ENCODE measurements at places on chromosomes 12 and 14. TPM values are rescaled to one million over a fixed set of nuclear protein-coding genes. Genes with fewer than 3 reads are reported as not detected.

DNA sequence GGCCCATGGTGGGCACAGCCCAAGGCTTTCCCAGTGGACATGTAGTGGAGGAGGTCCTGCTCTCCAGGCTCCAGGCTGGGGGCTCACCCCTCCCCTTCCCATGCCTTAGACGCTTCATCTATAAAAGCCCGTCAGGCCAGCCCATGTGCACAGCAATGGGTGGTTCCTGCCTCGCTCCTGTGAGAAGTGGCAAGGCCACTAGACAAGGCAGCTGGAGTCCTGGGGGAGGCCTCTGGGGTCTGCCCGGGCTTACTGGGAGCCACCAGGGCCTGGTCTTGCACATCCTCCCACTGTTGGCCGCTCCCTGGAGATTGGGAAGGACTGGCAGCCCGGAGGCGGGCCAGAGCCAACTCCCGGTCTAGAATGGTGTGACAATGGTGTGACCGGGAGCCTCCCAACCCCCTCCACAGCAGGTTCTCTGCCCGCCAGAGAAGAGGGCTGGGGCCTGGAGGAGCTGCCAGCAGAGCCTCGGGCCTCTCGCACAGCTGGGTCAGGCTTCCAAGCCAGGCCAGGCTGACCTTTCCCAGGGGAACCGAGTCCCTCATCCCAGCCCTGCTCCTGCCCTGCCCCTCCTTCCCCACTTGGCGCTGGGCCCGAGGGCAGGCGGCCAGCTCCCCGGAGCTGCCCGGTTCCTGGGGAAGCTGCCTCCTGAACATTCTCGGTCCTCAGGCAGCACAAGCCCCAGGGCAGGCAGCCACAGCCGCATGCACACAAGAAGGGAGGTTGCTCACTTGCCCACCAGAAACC lies 97.9 kb downstream of the RFLNA start:
- no peak overlapping the region for H3K4me3 ChIP-seq
- H3K4me1 ChIP-seq, result peaks cover 94% of the 10 kb centered on the region
- peak; percentile 97 for DNase-seq
- no peaks in the 10 kb centered on the region for H3K27me3 ChIP-seq
- peak overlapping the region; percentile 96 for H3K27ac ChIP-seq

GRCh38 chr12:65891987-65892481 lies 67.8 kb downstream of the HMGA2 start:
- H3K36me3 ChIP-seq, result no peaks in the 10 kb centered on the region
- H3K27me3 ChIP-seq, result no peaks in the 10 kb centered on the region
- DNase-seq, result peak; percentile 84
- peak overlapping the region; percentile 6 for H3K4me3 ChIP-seq
- H3K4me1 ChIP-seq, result peaks cover 17% of the 10 kb centered on the region

DNA sequence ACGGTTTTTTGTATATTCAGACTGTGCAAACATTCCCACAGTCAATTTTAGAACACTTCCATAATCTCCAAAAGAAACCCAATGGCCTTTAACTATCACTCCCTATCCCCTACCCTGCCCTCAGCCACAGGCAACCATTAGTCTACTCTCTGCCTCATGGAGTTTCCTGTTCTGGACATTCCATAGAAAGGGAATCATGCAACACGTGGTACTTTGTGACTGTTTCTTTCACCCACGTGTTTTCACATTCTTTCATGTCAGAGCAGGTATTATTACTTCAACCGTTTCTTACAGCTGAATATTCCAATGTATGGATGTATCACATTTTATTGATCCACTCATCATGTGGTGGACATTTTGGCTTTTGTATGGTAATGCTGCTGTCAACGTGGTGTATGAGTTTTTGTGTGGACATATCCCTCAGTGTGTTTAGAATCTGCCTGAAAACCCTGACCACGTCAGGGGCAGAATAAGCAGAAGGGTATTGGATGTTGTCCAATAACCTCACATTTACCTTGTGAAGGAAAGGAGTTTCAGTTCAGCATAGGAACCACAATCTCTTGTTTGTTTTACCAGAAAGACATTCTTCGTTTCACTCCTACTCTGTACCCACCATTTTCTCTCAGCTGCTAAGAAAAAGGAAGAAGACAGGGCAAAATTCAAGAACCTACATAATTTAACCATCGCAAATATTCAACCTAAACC lies 107.5 kb upstream of the DYRK2 start:
- H3K27ac ChIP-seq, result no peak overlapping the region
- H3K36me3 ChIP-seq, result no peaks in the 10 kb centered on the region
- H3K4me3 ChIP-seq, result no peak overlapping the region
- H3K27me3 ChIP-seq, result no peaks in the 10 kb centered on the region
- no peaks in the 10 kb centered on the region for H3K4me1 ChIP-seq
- no peak for DNase-seq

- no peak overlapping the region for H3K4me3 ChIP-seq
- H3K27me3 ChIP-seq, result no peaks in the 10 kb centered on the region
- H3K4me1 ChIP-seq, result peaks cover 15% of the 10 kb centered on the region
- peak overlapping the region; percentile 58 for H3K27ac ChIP-seq
- DNase-seq, result peak; percentile 35
- H3K36me3 ChIP-seq, result no peaks in the 10 kb centered on the region
These were observed 5.0 kb upstream of the RFLNA start for GRCh38 chr12:124289634-124290600.

DNA sequence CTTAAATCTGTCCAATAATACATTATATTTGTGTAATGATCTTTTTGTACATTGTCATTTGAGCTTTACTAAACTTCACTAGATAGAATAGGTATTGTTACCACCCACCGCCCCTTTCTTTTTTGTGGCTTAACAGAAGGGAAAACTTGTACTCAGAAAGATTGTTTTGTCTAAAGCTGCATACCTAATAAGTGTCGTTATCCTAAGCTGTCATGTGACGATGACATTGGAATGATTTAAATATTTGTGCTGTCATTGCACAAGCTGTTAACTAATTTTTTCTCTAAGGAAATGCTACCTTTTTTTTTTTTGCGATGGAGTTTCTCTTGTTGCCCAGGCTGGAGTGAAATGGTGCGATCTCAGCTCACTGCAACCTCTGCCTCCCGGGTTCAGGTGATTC lies 3.6 kb downstream of the DIP2B start:
- H3K36me3 ChIP-seq, result no peaks in the 10 kb centered on the region
- no peaks in the 10 kb centered on the region for H3K27me3 ChIP-seq
- no peak overlapping the region for H3K27ac ChIP-seq

DNA sequence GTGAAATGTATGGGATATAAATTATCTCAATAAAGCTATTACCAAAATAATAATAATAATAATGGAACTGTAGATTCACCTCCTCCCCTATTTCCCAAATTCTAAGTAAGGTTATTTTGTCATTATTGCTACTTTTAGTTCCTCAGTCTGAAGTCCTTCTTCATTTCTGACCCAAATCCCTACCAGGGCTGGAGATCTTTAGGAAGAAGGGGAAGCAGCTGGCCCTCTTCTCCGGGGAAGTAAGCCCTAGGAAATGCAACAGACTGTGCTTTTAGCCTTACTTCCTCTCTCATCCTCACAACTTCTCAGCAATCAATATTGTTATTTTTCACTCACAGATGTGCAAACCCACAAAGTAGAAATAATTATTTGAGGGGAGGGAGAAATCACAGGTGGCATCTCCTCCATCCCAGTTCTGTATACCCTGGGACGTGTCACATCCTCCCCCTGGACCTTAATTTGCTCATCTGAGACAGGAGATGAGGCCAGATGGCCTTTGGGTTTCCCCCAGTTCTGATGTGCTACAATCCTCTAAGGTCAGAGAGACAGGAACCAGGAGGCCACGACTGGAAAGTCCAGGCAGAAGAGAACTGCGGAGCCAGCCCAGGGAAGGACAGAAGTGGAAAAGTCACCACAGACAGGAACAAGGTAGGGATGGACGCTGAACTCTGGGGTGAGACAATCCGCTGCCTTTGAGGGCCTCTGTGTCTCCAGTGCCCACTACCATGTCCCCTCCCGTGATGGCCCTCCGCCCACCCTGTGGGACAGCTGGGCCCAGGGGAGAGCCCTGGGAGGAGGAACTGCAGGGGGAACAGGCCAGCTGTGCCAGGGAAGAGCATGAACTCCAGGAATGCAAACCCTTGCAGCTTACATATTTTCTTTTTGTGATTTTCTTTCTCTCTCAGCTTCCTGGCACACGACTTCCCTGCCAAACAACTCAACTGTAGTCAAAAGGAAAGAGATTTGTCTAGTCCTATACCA lies 10.6 kb upstream of the TNFRSF1A start:
- peaks cover 16% of the 10 kb centered on the region for H3K4me1 ChIP-seq
- H3K36me3 ChIP-seq, result no peaks in the 10 kb centered on the region
- H3K27me3 ChIP-seq, result no peaks in the 10 kb centered on the region
- H3K4me3 ChIP-seq, result no peak overlapping the region

- H3K4me1 ChIP-seq, result no peaks in the 10 kb centered on the region
- no peaks in the 10 kb centered on the region for H3K27me3 ChIP-seq
- DNase-seq, result no peak
- H3K4me3 ChIP-seq, result no peak overlapping the region
These were observed 215.6 kb downstream of the SLC6A15 start for GRCh38 chr12:84696908-84697540.

DNA sequence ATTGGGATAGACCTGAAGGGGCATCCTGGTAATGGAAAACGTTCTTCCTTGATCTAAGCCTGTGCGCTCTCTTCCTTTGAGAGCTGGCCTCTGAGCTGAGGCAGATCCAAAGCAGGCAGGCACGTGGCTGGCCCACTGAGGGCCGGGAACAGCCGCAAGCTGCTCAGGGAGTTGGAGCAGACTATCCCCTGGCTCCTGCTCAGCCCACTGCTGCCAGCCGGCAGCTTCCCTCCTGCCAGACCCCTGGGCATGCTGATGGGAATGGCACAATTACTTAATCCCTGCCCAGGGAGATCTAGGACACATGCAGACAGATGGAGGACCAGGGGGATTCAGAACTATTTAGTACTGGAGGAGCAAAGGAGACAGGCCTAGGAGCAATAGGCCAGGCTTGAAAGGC lies 14.4 kb downstream of the NEUROD4 start:
- H3K27ac ChIP-seq, result no peak overlapping the region
- H3K36me3 ChIP-seq, result no peaks in the 10 kb centered on the region
- H3K27me3 ChIP-seq, result peaks cover 3% of the 10 kb centered on the region
- no peaks in the 10 kb centered on the region for H3K4me1 ChIP-seq
- no peak overlapping the region for H3K4me3 ChIP-seq
- no peak for DNase-seq

GRCh38 chr12:85152311-85152729 lies 116.2 kb downstream of the LRRIQ1 start:
- no peak for DNase-seq
- no peak overlapping the region for H3K4me3 ChIP-seq
- H3K36me3 ChIP-seq, result no peaks in the 10 kb centered on the region
- H3K27me3 ChIP-seq, result no peaks in the 10 kb centered on the region

DNA sequence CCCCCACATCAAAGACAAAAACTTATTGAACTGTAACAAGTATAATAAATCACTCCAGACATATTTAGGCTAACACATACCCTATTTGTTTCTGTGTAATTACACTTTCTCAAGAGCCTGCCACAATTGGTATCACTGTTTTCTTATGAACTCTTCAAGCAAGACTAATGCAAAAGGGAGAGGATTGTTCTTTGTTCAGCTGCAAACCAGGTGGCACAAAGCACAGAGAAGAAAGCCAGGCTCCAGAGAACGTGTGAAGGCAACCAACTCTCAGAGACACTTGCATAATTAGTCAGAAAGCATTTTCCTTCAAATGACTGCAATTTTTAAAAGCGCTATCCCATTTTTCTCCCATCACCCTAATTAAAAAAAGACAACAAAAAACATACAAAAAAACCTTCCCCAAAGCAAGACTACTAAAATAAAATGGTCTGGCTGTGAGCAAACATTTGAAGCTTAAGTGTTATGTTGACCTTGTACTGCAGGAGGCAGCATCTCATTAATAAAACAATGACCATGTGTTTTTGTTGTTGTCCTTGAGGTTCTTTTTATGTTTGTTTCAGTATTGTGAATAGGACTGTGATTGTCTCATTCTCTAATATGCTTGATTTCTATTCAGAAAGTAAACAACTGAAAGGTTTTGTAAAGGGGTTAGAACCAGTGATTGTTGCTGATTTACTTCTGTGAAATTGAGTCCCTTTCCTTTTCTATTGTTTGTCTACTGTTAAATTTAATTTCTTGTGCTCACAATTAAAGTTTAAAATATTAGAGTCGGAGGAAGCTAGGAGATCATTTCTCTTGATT lies 452.7 kb upstream of the PDE3A start:
- H3K36me3 ChIP-seq, result no peaks in the 10 kb centered on the region
- no peak overlapping the region for H3K4me3 ChIP-seq
- H3K27ac ChIP-seq, result peak overlapping the region; percentile 37
- no peak for DNase-seq

- H3K27ac ChIP-seq, result no peak overlapping the region
- H3K36me3 ChIP-seq, result no peaks in the 10 kb centered on the region
- DNase-seq, result no peak
- no peak overlapping the region for H3K4me3 ChIP-seq
- H3K4me1 ChIP-seq, result no peaks in the 10 kb centered on the region
These were observed 728.7 kb downstream of the GALC start for GRCh38 chr14:87264272-87264785.

GRCh38 chr14:55245657-55246268 lies 25.5 kb upstream of the FBXO34 start:
- no peak for DNase-seq
- H3K4me1 ChIP-seq, result no peaks in the 10 kb centered on the region
- H3K27ac ChIP-seq, result no peak overlapping the region
- no peak overlapping the region for H3K4me3 ChIP-seq
- H3K27me3 ChIP-seq, result no peaks in the 10 kb centered on the region

DNA sequence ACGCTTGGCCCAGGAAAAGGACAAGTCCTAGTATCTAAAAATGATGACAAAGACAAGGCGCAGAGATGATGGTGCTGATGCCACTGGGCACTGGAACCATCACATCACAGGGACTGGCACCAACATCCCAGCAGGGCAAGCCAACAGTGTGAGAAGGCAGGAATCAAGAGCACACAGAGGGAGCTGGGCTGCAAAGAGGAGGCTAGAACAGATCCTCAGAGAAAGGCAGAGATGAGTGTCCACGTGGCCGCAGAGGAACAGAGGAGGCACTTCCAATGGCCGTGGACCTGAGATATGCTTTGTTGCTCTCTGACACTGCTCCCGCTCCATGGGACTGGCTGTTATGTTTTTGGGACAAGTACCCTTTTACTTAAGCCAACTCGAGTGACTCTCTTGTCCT lies 17.9 kb downstream of the FOXN3 start:
- peak overlapping the region; percentile 24 for H3K4me3 ChIP-seq
- no peaks in the 10 kb centered on the region for H3K36me3 ChIP-seq
- DNase-seq, result no peak
- H3K27ac ChIP-seq, result no peak overlapping the region
- H3K4me1 ChIP-seq, result peaks cover 40% of the 10 kb centered on the region
- H3K27me3 ChIP-seq, result no peaks in the 10 kb centered on the region

Gene CPNE6
- total RNA-seq, result 0.52 TPM

Gene TMPRSS12
- not detected for total RNA-seq

Gene CLEC6A
- total RNA-seq, result not detected

Gene DTD2
- total RNA-seq, result 7.7 TPM

Gene DEGS2
- total RNA-seq, result not detected

Gene GRIP1
- 2.3 TPM for total RNA-seq

Gene KCNH3
- total RNA-seq, result 0.29 TPM

Gene MYL6B
- 41.1 TPM for total RNA-seq

Gene CLEC1B
- total RNA-seq, result not detected

All from heart left ventricle (tissue), 16 donors.